ENCODE measurements at places on chromosomes 13 and 19.

- DNase-seq, result no peak
Observed at GRCh38 chr13:42361701-42362100, 89.7 kb downstream of the AKAP11 start.

GRCh38 chr19:29526730-29527499, 1.1 kb downstream of the VSTM2B start:
- DNase-seq, result peak; percentile 69

GRCh38 chr13:47628666-47629065, 372.4 kb downstream of the SUCLA2 start:
- DNase-seq, result no peak

DNA sequence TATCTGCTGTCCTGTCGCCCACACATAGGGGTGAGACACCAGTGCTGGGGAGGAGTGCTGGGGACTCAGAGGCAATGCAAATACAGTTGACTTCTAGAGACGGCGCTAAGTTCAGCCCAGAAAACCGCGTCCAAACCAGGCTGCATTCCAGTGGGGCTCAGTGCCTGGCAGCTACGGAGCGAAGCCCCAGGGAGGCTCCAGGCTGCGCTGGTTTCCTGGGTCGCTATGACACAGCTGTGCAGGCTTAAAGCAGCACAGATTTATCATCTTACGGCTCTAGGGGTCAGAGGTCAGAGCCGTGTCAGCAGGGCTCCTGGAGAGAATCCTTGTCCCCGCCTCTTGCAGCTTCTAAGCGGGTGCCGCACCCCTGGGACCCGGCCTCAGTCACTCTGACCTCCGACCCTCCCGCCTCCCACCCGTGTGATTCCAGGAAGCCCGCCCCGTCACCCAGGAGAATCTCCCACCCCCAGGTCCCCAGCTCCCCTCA, 61.6 kb downstream of the ANKRD10 start:
- no peak for DNase-seq

- DNase-seq, result no peak
Observed at GRCh38 chr19:7705387-7706187, 3.7 kb upstream of the FCER2 start.

- no peak for DNase-seq
Observed at GRCh38 chr19:40261631-40262030, 23.5 kb downstream of the AKT2 start.

- no peak for DNase-seq
Observed at GRCh38 chr19:10285393-10285792, 1.4 kb upstream of the ICAM4 start.

DNA sequence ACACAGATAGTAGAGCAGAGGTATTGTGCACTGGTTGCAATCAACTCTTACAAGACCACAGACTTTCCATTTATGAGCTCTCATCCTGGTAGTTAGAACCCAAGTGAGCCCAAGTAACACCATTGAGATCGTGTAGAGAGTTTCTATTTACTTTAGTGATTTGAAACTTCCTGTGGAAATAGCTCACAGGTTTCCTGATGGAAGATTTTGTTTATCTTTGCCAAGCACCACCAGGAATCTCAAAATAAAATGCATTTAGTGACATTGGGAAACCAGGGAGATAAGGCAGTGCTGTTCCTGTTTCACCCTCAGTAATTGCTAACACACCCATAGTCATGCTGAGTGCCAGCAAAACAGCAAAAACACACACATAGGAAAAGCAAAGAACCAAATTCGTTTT, 102.5 kb downstream of the FLT1 start:
- DNase-seq, result no peak

GRCh38 chr13:44197791-44198770, 175.5 kb upstream of the SERP2 start:
- DNase-seq, result no peak

DNA sequence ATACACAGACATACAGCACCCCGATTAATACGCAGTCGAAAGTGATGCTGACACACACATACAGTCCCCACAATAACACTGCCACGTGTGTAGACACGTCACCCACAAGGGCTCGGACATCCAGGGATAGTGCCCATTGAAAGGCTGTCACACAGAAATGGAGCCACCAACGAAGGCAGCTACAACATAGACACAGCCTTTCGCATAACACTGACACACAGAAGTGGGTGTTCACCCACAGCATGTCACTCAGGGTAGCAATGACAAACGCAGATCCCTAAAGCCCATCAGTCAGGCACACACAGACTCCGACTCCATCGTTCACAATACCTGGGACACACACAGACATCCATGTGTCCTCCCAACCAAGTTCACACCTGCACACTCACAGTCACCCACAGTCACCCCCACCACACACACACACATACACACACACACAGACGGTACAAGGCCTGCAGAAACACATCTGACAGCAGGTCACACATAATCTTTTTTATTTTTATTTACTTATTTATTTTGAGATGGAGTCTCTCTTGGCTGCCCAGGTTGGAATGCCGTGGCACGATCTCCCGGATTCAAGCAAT, 10.4 kb upstream of the NANOS3 start:
- no peak for DNase-seq

GRCh38 chr19:10695401-10696398, 5.5 kb upstream of the QTRT1 start:
- DNase-seq, result peak; percentile 98

DNA sequence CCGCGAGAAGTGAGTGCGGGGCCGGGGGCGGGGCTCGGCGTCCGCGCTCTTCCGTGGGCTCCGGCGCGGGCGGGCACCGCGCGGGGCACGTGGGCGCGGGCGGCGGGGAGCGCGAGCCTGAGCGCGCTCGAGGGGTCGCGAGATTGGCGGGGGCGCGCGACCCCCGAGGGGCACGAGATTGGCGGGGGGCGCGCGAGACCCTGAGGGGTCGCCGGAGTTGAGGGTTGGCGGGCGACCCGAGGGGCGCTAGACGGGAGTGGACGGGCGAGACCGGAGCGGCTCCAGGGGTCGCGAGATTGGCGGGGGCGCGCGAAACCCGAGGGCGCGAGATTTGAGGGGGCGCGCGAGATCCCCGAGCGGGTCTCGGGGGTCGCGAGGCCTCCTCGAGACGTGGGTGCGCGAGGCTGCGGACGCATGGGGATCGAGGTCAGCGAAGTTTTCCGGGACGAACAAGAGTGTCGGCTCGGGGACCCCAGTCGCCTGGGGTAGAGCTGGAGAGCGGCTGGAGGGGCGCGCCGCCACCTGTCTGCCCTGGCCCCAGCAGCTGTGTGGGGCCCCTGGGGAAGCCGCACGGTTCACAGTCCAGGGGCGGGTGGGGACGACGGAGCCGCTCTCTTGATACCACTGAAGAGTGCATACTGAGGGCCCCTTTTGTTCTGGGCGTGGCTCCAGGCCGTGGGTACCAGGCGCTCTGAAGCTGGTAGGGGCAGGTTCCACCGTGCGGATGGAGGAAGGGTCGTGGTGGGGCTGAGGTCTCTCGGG, 682 bp downstream of the SSBP4 start:
- no peak for DNase-seq

- DNase-seq, result no peak
Observed at GRCh38 chr13:109465148-109465547, 321.2 kb downstream of the IRS2 start.

GRCh38 chr13:26539738-26540292, 17.7 kb upstream of the WASF3 start:
- DNase-seq, result no peak

- no peak for DNase-seq
Observed at GRCh38 chr19:40693896-40694295, 3.4 kb upstream of the NUMBL start.

GRCh38 chr13:105144020-105144419, 1391.4 kb downstream of the EFNB2 start:
- no peak for DNase-seq

GRCh38 chr19:4687396-4687795, 17.3 kb upstream of the MYDGF start:
- DNase-seq, result no peak

GRCh38 chr13:23381866-23382265, 51.6 kb downstream of the SACS start:
- no peak for DNase-seq

DNA sequence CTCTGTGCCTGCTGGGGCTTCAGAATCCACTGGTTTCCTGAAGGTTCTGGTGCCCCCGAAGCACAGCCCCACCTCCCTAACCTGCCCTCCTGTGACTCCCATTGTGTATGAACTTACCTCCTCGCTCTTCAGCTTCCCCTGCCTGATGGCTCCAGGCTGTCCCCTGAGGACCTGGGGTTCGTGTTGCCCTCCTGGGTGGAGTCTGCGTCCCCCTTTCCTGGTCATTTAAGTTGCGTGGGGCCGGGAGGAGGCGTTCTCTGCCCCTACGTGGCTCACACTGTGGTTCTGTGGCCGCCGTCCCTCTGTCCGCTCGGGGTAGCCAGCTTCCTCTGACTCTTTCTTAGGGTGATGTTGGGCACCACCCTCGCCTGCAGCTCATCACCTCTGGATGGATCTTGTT, 13.9 kb downstream of the TFDP1 start:
- DNase-seq, result no peak

- DNase-seq, result peak; percentile 96
Observed at GRCh38 chr19:23991170-23991569, 76.5 kb downstream of the ZNF726 start.

GRCh38 chr19:47096100-47096704, 17.4 kb downstream of the ZC3H4 start:
- DNase-seq, result peak; percentile 6

DNA sequence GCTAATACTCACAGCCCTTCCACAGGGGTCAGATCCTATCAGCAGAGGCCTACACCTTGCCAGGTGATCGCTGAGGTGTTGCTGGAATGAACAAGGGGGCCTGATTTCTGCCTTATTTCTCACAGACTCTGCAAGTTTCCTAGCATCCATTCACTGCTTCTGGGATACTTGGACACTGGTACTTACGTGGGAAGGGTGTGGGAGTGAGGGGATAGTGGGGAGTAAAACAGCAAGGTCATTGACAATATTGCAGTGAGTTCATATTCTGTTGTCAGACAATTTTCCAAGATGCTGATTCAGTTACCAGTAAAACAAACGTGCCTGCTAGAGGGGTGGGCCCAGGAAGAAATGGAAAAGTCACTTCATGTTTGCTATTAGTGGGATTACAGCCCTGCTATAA, 276.5 kb downstream of the SHISA2 start:
- DNase-seq, result no peak

DNA sequence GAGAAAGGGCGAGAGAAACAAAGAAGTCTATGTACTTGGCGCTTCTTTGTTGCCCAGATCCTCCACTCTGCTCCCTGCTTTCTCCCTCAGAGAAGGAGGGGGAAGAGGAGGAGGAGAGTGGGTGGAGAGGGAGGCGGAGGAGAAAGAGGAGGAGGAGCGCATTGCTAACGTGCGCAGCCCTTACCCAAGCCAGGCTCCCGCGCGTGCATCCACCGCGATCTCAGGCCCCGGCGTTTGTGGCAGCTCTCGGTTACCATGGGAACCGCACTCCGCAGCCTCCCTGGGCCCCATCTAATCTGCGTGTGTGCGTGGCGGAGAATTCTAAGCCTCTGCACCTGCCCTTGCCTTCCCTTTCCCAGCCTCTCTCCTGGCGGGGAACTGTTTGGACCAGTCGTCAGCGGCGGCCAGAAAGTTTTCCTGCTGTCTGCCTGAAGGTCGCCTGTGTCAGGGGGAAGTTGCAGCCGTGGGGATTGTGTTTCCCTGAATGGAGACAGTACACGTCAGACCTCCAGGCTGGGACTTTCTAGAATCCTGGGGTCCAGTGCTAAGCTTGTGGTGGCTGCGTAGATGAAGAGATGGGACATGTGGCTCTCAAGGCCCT, at the start of gene ERICH6B:
Gene ERICH6B, minus strand, starts transcription at position 239 of the 601 bp plus-strand sequence. CDS start 18,734 bp downstream, outside the sequence.
- peak; percentile 58 for DNase-seq

DNA sequence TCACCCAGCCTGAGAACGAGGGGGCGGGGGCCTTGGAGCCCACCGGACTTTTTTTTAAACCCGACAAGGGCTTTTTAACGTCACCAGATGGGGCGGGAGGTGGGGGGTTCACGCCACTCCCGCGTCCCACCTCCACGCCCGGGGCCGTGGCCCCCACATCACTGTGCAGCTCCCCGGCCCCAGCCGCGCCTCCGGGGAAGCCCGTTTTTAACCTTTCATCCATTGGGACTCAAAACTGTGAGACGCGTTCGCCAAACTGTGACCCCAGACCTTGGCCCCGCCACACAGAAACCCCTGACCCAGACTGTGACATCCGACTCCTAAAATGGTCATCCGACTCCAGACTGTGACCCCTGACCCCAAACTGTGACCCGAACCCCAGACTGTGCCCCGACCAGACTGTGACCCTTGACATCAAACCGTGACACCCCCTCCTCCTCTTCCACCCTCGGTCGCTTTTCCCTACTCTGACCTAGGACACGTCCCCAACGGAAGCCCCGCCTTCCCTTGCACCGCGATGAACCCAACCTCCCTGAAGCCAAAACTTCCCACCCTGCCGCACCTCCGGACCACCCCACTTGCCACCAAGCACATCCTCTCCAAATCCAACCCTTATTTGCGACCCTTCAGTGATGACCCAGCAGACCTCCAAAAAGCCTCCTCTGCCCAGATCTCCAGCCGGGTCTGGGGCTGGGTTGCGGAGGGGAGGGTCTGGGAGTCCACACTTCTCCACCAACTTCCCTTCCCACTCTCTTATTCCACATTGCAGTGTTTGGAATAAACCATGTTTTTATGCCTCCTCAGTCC, 1.5 kb upstream of the GRWD1 start:
- DNase-seq, result peak; percentile 11

DNA sequence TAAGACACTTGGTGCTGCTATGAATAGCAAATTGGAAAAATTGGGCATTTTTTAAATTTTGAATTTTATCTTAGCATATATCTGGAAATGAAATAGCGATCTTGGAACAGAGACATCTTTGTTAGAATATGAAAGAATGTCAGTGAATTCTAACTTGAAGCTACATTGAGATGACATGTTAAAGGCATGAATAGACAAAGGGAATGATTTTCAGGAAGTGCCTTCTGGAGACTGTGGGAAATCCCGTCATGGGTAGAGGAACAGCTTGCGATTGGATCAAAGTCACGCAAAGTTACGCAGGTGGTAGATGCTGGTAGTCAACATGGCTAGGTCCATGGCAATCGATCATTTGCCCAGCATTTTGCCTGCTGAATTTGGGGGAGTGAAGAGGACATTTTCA, 43.5 kb downstream of the LRCH1 start:
- no peak for DNase-seq

GRCh38 chr13:44576351-44577235, 463 bp upstream of the TSC22D1 start:
- DNase-seq, result peak; percentile 24

GRCh38 chr13:31774186-31774750, 34.9 kb downstream of the RXFP2 start:
- DNase-seq, result no peak

DNA sequence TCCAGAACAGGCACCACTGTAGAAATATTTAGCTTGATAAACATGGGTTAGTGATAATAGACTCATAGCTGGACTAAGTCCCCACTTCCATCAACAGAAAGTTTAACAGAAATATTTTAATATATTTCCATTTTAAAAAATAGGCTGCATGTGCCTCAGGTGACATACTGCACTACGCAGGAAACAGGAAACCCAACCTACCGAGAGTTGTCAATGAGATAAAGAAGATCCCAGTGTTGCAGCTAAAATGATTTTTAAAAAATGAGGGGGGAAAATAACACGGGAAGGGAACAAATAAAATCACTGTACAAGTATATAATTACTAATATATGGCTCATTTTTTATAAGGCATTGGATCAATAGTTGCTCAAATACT, 154.8 kb downstream of the TBC1D4 start:
- no peak for DNase-seq

- peak; percentile 75 for DNase-seq
Observed at GRCh38 chr19:36009220-36009619, 607 bp upstream of the SYNE4 start.

- no peak for DNase-seq
Observed at GRCh38 chr19:30882411-30883005, 466.7 kb downstream of the TSHZ3 start.
